Tracheal epithelial cell (primary cell): ENCODE measurements at places on chromosomes 1 and 21. TPM values are rescaled to one million over a fixed set of nuclear protein-coding genes. Genes with fewer than 3 reads are reported as not detected.

Gene KISS1
- total RNA-seq: 0.48 TPM in 1 of 2 replicates, not detected in the other

Gene OR4F16
- not detected in 2 replicates for total RNA-seq

Gene RGS13
- not detected in 2 replicates for total RNA-seq

Gene RUNX1
- 8.2 and 10.4 TPM in 2 replicates for total RNA-seq

Gene IFFO2
- 15.3 and 40.7 TPM in 2 replicates for total RNA-seq

Gene CTTNBP2NL
- 7.2 and 13.0 TPM in 2 replicates for total RNA-seq

Gene EIF4G3
- 20.7 and 23.0 TPM in 2 replicates for total RNA-seq

Gene CYP4Z1
- total RNA-seq: not detected in 2 replicates

Gene SH2D2A
- 1.5 and 3.6 TPM in 2 replicates for total RNA-seq

Gene TGFBR3
- total RNA-seq: 0.72 and 1.7 TPM in 2 replicates

Gene KCNE2
- not detected in 2 replicates for total RNA-seq

Gene NKAIN1
- 0.24 TPM in 1 of 2 replicates, not detected in the other for total RNA-seq

Gene TNFRSF4
- not detected in 2 replicates for total RNA-seq

Gene CNKSR1
- 14.7 and 23.9 TPM in 2 replicates for total RNA-seq

Gene ADAM30
- total RNA-seq: not detected in 2 replicates

Gene RWDD3
- total RNA-seq: 7.2 and 8.3 TPM in 2 replicates

Gene LEFTY1
- total RNA-seq: not detected in 2 replicates

Gene ELAVL4
- not detected in 2 replicates for total RNA-seq

Gene CRP
- total RNA-seq: not detected in 2 replicates
